Spleen (tissue), 13 donors: ENCODE measurements at places on chromosomes 1 and 21. TPM values are rescaled to one million over a fixed set of nuclear protein-coding genes. Genes with fewer than 3 reads are reported as not detected.

KCNJ9 gene
- not detected for total RNA-seq

HNRNPCL4 gene
- total RNA-seq: not detected

DNAJC6 gene
- total RNA-seq: 6.2 TPM

RGS13 gene
- total RNA-seq: 0.36 TPM

TBX15 gene
- total RNA-seq: 0.18 TPM

FALEC gene
- total RNA-seq: 0.97 TPM

CTPS1 gene
- 12.1 TPM for total RNA-seq

TMEM82 gene
- total RNA-seq: not detected

SPATA1 gene
- 1.9 TPM for total RNA-seq

GRCh38 chr1:203454986-203455471 is 20.6 kb upstream of the PRELP start:
- DNase-seq: no peak

- DNase-seq: peak; percentile 88
Measured at GRCh38 chr1:241551759-241552638, 19.8 kb downstream of the KMO start.

GRCh38 chr1:13708380-13708982 is 8.5 kb downstream of the PRDM2 start:
- DNase-seq: no peak

GRCh38 chr1:19517017-19517416 is 31.7 kb upstream of the CAPZB start:
- DNase-seq: no peak

- DNase-seq: no peak
Measured at GRCh38 chr1:58406301-58407071, 140.0 kb downstream of the OMA1 start.

- no peak for DNase-seq
Measured at GRCh38 chr1:248757784-248758195, 2.2 kb upstream of the LYPD8 start.

GRCh38 chr1:209355415-209355814 is 228.1 kb upstream of the CAMK1G start:
- no peak for DNase-seq

DNA sequence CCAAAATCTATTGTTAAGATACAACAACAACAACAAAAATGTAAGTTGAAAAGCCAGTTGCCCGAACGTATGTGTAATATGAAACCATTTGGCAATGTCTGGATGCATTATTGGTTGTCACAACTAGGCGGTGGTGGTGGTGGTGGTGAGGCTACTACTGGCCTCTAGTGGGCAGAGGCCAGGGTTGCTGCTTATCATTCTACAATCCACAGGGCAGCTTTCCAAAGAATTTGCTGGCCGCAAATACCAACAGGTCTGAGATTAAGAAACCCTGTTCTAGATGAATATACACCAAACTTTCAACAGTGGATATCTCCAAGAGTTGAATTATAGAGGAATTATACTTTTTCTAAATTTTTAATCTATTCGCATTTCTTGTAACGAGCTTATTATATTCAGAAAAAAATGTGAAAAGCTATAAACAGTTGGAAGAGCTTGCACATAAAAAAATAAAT is 26.8 kb upstream of the ZNF697 start:
- DNase-seq: no peak

- DNase-seq: peak; percentile 81
Measured at GRCh38 chr1:159211331-159212136, 6.9 kb downstream of the ACKR1 start.

- DNase-seq: no peak
Measured at GRCh38 chr1:24091971-24092482, 19.9 kb downstream of the MYOM3 start.

GRCh38 chr1:18736958-18737357 is 106.3 kb downstream of the PAX7 start:
- DNase-seq: peak; percentile 59

DNA sequence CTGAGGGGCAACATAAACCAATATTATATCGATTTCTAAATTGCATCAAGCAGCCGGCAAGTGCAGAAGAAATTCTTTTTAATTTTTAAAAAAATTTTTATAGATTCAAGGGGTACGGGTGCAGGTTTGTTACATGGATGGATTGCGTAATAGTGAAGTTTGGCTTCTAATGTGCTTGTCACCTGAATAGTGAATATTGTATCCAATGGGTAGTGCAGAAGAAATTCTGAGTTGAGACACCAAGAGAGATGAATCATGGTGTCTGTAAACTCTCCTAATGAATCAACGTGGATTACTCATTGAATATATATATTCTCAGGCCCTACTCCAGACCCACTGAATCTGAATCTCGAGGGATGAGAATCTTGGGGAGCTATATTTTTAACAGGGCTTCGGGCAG is 253.7 kb upstream of the FOXD3 start:
- DNase-seq: no peak

DNA sequence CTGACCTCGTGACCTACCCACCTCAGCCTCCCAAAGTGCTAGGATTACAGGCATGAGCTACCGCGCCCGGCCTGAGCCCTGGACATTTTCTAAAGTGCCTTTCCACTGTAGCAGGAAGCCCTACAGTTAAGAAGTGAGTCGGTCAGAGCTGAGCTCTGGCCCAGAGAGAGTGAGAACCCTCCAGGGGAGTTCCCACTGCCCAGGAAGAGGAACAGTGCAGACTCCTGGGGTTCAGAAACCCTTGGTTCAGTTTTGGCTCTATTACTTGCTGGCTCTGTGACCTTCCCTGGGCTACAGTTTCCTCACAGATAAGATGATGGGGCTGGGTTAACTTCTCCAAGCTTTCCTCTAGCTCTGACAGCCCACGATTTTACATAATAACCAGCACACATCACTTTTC is 20.9 kb downstream of the SLC9A1 start:
- DNase-seq: no peak

- DNase-seq: no peak
Measured at GRCh38 chr1:51410568-51411460, 80.5 kb upstream of the TTC39A start.

GRCh38 chr1:164576291-164577271 is 17.6 kb downstream of the PBX1 start:
- no peak for DNase-seq

- DNase-seq: peak; percentile 33
Measured at GRCh38 chr1:39676948-39677548, 5.1 kb upstream of the NT5C1A start.

- DNase-seq: no peak
Measured at GRCh38 chr1:81409780-81410274, 390.9 kb upstream of the ADGRL2 start.

DNA sequence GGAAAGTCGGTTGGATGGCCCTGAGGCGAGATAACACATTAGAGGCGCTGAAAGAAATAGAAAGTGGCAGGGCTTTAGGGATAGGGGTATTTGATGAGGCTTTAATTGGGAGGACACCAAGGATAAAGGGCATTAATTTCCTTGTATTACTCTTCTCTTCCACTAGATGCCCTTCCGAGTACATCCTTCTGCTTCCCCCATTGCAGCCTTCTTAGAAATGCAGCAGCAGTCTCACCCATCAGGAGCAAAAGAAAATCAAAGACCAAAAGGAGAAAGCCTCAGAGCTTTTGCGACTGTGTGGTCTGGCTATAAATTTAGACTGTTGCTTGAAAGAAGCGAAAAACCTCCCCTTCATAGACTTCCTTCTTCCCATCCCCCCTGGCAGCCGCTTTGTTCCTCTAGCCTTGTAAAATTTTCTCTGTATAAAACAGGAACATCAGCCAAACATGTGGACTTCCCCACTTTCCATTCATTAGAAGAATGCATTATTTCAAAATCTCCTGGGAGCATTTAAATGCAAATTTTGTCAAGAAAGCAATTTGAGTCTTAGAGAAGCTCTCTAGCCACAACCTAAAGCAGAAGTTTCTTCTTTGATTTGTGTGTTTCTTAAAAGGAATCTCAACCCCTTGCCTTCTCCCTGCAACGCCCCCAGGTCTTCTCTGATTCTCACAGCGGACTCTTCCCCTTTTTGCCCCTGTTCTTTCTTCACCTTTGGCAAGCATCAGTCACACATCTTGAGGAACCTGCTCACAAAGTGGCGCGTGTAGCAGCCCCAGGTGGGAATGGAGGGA is 76.6 kb downstream of the NDUFS5 start:
- DNase-seq: no peak

DNA sequence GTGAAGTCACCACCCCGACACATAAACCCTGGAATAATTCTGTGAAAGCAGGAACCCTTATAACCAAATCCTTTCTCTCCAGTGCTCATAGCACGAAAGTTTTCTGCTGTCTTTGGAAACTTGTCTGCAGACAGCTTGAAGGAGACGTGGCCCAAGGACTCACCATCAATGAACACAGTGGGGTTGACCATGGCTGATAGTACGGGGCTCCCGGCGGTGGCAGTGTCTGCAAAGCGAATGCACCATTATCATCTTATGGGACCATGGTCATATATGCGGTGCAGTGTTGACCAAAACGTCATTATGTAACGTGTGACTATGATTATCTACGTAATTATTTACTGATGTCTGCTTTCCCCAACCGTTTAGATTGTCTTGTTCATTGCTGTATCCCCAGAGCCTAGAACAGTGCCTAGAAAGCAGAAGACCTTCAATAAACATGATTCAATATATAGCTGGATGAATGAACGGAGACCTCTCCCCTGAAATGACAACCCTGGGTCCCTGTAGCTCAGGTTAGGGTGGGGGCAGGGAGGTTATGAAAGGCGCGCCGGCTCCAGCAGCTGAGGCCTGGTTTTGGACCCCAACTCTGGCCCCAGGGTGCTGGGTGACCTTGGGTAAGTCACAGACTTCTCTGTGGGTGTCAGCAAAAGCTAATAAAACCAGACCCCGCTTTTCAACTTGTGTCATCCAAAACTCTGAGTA is 128.4 kb upstream of the ZBTB40 start:
- no peak for DNase-seq

DNA sequence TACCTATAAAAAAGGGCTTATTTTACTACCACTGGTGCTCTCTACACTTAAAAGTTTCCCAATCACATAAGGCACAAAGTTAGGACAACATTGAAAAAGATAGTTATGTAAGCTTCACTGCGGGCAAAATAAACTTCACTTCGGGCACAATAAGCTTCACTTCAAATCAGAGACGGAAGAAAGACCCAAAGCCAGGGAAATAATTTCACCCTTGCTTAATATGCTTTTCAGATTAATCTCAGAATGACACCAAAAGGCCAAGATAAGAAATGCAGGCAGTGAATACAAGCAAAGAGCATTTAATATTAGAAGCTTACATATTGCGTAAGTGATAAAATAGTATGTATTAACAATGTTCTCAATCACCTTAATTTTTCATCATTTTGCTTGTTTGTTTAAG is 444.2 kb downstream of the SETD4 start:
- no peak for DNase-seq

DNA sequence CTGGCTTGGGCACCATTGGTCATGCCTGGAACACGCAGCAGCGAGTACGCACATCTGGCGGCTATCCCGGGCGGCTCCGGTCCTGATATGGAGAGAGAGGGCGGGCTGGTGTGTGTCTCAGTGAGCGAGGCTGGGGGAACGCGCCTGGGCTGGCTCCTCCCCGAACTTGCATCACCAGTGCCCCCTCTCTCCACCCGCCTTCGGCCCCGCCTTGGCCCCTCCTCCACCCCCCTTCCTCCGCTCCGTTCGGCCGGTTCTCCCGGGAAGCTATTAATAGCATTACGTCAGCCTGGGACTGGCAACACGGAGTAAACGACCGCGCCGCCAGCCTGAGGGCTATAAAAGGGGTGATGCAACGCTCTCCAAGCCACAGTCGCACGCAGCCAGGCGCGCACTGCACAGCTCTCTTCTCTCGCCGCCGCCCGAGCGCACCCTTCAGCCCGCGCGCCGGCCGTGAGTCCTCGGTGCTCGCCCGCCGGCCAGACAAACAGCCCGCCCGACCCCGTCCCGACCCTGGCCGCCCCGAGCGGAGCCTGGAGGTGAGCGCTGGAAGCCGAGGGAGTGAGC is at the start of gene ATF3:
Gene ATF3 (plus strand): TSS at position 370 of the 567 bp plus-strand sequence. CDS start 6,261 bp downstream, outside the sequence.
- DNase-seq: peak; percentile 93

DNA sequence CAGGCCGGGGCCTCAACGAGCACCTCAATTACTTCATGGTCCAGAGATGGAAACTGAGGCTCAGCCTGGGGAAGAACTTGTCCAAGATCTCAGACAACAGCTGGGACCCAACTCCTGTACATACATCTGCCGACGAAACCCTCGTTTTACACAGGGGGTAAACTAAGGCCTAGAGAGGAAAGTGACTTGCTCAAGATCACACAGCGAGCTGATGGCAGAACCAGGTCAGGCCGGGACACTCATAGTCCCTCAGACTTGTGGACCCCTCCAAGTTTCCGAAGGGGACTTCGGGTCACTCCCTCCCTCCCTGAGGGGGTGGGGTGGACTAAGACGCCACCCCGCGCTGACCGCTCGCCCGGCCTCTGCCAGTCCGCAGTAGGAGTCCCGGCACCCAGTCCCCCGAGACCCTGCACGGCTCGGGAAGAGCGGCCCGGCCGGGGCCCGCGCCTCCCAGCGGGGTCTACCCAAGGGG is 430 bp downstream of the WASF2 start:
- DNase-seq: no peak

DNA sequence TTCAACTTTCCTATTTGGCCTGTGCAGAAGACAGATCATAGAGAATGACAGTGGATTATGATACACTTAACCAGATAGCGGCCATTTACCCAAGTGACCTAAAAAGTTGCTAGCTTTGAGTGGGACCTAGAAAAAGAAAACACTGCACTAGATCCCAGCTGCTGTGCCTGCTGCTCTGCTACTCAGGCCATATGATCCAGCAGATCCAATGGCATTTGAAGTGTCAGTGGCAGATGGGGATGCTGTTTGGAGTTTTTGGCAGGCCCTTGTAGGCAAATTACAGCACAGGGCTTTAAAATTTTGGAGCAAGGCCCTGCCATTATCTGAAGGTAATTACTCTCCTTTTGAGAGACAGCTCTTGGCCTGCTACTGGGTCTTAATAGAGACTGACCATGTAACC is 74.0 kb upstream of the KCNE2 start:
- no peak for DNase-seq

DNA sequence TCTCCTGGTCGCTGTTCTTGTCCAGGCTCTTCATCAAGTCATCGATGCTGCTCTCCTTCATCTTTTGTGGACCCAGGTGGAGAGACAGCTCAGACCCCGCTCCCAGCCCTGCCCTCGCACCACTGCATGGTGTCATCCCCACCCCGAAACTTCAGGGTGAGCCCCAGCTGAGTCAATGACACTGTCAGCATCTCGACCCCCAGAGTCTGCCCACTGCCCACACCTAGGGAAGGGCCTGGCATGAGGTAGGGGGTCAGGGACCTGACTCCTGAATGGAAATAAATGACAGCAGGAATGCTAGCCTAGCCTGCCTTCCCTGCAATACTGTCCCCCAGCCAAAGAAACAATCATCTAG is 1.6 kb upstream of the S100A6 start:
- peak; percentile 73 for DNase-seq
